ENCODE measurements at places on chromosomes 1 and 21.

DNA sequence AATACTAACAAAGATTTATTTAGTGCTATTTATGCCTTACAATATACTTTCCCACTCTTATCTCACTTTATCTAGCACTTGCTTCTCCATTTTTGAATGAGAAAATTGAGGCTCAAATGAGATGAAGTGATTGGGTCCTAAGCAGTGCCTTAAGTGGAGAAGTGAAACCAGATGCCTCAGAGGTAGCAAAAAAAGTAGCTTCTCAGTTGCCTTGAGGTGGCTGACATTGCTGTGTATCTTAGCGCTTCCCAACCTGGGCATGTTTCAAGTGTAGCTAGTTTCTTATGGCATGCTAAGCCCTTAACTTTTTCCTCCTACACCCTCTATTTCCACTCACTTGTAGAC lies 390.4 kb downstream of the OMA1 start:
- no peak for DNase-seq

DNA sequence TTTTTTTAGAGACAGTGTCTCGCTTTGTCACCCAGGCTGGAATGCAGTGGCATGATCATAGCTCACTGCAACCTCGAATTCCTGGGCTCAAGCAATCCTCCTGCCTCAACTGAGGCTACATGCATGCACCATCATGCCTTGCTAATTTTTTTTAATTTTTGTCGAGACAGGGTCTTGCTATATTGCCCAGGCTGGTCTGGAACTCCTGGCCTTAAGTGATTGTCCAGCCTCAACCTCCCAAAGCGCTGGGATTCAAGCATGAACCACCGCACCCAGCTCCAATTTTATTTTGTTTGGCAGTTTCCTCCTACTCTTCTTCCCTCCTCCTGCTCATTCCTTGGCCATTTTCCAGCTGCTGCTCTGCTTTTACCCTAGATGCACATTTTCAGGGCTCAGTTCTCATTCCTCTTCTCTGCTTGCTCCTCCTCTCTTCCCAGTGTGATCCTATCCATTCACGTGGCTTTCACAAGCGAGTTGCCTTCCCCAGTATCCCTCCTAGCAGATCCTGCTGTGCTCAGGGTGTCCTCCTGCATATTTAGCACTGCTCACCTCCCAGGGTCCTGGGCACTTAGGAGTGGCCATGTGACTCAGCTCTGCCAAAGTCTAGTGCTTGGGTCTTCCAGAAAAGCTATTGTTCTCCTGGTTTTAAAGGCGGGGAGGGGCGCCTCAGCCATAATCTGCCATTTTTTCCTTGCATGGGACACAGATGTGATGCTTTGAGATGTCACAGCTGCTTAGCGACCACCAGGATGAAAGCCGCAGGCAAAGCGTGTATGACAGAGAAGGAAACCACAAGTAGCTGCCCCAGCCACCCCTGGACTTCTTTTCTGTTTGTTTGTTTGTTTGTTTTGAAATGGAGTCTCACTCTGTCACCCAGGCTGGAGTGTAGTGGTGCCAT lies 33.7 kb downstream of the PSEN2 start:
- no peak for DNase-seq

DNA sequence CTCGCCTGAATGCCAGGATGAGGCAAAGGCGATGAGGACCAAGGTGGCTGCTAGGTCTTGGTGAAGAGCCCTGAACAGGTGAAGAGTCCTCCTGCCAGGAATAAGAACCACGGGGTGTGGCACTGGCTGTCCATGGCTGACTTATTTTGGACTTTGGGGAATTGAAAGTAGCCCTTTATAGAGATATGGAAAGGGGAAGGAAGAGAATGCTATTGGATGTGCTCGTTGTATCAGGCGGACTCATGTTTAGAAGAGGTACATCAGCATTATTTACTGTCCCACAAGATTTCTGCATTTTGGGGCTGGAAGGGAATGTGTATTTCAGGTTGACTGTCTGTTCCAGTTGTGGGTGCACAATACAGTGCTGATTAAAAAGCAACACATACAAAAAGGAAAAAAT lies 465.8 kb downstream of the DSCAM start:
- no peak for DNase-seq

GRCh38 chr1:185170291-185170848 lies 13.4 kb downstream of the SWT1 start:
- no peak for DNase-seq

DNA sequence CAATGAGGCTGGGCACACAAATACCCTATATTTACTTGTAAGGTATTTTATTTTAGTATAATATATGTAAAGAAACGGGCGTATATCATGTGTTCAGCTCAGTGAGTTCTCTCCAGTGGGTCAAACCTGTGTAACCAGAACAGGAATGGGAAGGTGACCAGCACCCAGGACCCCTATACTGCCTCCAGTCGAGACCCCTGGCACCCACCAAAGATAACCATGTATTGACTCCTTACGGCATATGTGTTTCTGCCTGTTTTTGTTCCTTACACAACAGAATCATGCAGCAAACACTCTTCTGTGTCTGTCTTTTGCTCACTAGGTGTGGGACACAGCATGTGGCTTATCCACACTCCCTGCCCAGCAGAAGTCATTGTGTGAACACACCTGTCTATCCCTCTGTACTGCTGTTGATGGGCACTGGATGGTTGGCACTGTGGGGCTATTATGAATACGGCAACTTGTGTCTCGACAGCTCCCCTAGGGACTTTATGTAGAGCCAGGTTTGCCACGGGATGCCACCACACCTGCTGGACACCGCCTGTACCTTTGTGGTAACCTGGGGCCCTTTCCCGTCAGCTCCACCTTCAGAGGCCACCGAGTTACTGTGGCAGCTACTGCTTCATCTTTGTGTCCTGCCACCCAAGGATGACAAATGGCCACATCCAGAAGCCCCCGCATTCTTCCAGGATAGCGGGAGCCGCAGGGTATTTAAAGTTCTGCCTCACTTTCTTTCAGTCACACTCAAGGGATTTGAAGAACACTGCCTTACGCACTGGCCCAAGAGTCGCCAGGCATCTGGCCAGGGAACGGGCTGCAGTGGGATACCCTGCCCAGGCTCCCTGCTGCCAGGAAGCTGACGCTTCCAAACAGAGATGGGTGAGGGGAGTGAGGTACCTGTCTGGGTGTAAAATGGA lies 23.5 kb upstream of the C2CD2 start:
- DNase-seq = no peak

GRCh38 chr1:156117414-156118176 lies 3.1 kb downstream of the LMNA start:
- DNase-seq = no peak

- DNase-seq = no peak
These were observed 175.5 kb downstream of the PGBD5 start for GRCh38 chr1:230250666-230251065.

DNA sequence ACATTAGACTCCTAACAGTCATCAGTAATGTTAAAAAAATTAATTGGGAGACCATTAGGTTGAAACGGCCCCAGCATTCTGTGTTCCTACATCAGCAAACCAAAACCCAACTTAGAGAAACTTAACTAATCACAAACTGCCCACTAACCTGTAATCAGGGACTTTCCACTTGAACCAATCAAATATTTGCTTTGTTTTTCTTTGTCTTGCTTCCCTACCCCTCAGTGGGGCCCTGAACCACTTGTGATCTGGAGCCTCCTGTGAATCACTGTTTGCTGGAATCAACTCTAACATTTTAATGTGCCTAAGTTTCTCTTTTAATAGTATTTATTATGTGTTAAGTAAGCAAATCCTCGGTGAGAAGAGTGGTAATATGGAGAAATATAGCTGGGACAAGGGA lies 64.0 kb downstream of the ABCA4 start:
- no peak for DNase-seq

DNA sequence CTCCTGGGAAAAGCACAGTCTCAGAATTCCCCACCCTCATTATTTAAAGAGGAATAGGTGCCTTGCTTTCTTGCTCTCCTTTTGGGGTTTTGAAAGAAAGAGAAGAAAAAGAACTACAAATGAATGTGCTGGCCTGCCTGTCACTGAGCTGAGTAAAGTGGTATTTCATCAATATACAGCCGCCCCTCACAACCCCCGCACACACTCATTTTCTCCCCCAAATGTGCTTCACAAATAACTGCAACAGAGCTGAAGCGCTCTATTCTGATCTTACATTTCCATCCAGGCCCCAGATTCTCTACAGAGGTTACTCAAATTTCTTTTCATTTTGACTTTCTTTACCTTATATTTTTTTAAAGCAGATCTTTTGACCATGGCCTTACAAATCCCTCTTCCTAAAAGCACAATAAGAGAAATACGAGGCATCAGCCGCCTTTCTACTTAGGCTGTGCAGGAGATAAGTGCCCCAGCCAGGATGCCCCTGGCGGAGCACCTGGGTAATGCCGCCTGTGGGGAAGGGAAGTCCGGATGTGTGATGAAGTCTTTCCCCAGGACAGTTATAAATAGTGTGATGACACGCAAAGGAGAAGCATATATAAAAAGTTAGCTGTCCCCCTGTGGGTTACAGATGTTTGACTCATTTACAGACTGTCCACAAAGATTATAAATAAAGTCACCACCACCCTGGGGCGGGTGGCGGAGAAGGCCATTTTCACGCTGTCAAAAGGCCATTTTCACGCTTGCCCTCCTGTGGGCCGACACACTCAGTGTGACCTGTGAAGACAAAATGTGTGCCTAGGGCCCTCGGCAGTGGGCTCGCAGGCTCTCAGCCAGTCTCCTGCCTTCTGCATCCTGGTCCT lies 6.5 kb downstream of the KCNN3 start:
- no peak for DNase-seq

DNA sequence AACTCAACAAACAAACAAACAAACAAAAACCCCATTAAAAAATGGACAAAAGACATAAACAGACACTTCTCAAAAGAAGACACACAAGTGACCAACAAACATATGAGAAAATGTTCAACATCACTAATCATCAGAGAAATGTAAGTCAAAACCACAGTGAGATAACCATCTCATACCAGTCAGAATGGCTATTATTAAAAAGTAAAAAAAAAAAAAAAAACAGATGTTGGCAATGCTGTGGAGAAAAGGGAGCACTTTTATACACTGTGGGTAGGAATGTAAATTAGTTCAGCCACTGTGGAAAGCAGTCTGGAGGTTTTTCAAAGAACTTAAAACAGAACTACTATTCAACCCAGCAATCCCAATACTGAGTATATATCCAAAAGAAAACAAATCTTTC lies 94.7 kb downstream of the PLPP3 start:
- no peak for DNase-seq

GRCh38 chr1:34994878-34995277 lies 9.7 kb upstream of the TMEM35B start:
- no peak for DNase-seq

DNA sequence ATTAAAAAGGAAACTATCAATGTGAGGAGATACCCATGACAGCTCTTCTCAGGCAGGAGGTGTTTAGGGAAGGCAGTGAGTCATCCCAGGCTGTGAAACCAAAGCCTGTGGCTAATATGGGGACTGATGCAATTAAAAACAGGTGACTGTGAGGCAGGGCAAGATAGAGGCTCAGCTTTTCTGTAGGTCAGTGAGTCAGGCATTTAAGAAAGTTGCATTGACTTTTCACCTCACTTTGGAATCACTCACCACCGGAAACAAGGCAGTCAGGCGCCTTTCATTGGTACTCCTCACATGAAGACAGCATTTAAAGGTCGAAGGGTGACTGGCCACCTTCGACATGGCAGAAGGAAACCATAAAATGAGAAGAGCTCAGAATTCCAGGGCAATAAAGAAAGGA lies 54.5 kb downstream of the PAPPA2 start:
- no peak for DNase-seq

DNA sequence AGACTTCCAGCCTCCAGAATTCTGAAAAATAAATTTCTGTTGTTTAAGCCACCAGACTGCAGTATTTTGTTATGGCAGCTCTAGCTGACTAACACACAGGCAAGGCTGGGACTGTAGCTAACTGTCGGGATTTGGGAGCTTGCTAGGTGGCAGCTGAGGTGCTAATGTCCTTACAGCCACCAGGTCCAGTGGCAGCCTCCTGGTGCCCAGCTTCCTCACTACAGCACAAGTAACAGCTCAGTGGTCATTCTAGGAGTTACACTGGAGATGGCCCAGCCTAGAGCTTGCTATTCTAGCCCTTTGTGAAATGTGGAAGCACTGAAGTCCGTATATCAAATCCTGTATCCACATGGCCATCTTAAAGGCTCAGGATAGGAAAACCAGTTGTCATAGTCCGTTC lies 4.3 kb upstream of the C1orf115 start:
- DNase-seq = no peak

DNA sequence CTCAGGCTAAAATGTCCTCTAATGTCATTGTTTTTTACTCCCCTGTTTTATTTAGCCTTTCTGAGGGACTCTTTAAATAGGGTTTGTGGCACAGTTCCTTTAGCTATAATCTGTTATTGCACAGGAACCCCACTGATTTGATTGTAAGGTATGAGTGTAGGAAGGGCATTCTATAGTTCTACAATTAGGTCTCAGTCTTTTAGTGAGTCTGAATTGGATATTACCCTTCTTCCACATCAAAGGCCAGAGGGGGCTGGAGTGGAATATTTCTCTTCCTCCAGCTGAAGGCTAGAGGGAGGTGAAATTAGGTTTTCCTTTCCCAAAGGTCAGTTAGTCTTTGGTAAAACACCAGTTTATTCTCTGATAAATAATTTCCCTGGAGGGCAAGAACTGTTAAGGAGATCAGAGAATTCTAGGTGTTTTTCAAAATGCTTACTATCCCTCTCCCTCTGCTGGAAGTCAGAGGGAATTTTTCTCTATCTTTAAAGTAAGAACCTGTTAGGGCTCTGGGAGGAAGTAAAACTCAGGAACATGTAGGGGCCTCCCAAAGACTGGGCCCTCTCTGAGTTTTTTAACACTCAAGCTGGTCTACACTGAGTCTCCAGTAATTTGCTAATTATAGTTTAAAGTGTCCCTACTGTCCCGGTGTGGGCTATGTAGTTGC lies 176.3 kb upstream of the ZNHIT6 start:
- no peak for DNase-seq

DNA sequence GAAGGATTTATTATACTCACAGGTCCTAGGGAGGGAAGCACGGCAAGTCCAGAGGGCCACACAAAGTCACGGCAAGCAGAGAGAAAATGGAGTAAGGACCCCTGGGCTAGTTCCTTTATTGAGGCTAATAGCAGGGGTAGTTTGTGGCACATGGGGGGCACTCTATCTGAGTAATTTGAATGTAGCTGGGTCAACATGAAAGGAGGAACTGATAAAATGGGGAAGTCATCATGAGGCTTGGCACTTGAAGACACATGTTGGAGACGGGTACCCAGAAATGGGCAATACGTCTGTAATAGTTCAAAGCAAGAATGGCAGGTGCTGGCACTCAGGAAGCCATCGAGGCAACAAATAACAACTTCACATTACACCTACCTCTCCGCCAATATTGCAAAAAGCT lies 1136.4 kb downstream of the MRPL39 start:
- no peak for DNase-seq

Data from activated CD8-positive, alpha-beta memory T cell treated with anti-CD3 and anti-CD28 coated beads for 48 hours (primary cell).